CD4-positive, CD25-positive, alpha-beta regulatory T cell (primary cell): ENCODE measurements at places on chromosomes 7 and 10. TPM values are rescaled to one million over a fixed set of nuclear protein-coding genes. Genes with fewer than 3 reads are reported as not detected.

DNA sequence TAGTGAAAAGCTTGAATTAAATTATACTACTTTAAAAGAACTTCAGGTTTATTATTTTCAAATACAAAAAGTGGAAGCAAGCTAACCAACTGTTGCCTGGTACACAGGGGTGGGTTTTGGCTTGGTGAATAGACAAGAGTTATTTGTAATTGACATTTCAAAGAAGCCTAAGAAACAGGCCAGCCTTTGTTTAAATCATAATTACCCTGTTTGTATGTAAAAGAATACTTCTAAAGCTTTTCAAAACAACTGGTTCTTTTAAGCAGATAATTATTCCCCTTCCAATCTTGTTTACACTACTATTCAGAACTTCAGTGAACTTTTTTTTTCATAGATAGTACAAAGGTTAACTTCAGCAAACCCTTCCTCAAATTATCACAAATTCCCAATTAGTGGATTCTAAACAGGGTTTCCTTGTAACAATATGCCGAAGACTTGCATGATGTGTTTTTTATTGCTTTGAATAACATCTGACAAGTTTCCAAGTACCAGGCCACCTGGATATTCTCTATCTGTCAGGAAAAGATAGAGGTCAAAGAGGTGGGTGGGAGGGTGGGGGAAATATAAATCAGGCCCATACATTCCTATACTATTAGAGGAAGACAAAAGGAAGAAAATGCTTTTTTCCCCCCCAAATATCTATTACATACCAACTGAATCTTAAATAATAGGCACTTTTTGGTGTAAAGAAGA, 20.4 kb downstream of the SSMEM1 start:
- no peak for DNase-seq

- DNase-seq, result no peak
Observed at GRCh38 chr10:14438057-14438456, 107.3 kb upstream of the FRMD4A start.

DNA sequence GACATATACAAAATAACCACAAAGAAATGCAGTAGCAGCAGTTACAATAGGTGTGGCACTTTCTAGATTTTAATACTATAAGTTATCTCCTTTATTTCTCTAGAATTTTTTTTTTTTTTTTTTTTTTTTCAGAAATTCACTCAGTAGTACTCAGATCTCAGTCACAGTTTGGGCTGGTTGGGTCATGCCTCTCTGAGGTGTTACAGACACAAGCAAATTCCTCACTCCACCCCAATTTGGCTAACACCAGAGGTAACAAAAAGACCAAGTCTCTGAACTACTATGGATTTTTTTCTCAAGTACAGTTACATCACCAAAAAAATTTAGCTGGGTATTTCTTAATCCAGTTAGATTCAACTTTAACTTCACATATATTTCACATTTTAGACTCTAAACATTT, 985.1 kb upstream of the LRRN3 start:
- no peak for DNase-seq

Gene SPDYE5
- not detected for polyA plus RNA-seq

GRCh38 chr7:131604841-131605279, 48.4 kb upstream of the PODXL start:
- no peak for DNase-seq

Gene PRPS1L1
- not detected for polyA plus RNA-seq
